ENCODE measurements at places on chromosomes 11 and 22.

- DNase-seq = no peak
Observed at GRCh38 chr11:70912226-70912840, 340.0 kb downstream of the SHANK2 start.

DNA sequence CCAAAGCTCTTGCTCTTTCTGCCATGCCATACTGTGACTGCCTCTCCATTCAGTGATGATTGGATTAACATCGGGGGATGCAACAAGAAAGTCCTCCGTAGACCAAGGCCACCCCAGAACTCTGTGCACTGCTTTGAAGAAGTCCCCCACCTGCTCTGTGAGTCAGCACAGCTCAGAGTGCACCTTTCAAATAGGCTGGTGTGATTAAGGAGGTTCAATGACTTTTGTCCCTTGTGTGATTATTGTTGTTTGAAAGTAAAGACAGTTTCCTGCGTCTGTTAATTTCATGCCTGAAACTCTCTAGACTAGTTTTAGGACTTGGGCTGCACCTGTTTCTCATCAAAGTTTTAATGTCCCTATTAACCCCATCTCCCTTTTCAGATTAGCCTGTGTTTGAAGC lies 33.0 kb upstream of the DBX1 start:
- no peak for DNase-seq

DNA sequence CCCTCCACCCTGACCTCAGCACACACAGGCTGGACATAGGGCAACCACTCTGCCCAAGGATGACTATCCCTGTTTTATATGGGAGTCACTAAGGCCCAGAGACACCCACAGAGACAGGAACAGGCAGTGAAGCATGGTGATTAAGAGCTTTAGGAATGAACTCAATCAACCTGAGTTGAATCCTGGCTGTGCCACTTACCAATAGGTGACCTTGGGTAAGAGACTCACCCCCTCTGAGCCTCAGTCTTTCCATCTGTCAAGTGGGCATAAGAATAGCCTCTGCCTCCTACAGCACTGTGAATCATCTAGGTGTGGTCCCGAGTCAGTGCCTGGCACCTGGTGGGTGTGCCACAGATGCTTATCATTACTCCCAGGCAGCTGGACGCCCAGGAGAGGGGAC lies 6.8 kb downstream of the CRYBB1 start:
- no peak for DNase-seq

- no peak for DNase-seq
Observed at GRCh38 chr11:109795234-109795633, 298.0 kb upstream of the ZC3H12C start.

DNA sequence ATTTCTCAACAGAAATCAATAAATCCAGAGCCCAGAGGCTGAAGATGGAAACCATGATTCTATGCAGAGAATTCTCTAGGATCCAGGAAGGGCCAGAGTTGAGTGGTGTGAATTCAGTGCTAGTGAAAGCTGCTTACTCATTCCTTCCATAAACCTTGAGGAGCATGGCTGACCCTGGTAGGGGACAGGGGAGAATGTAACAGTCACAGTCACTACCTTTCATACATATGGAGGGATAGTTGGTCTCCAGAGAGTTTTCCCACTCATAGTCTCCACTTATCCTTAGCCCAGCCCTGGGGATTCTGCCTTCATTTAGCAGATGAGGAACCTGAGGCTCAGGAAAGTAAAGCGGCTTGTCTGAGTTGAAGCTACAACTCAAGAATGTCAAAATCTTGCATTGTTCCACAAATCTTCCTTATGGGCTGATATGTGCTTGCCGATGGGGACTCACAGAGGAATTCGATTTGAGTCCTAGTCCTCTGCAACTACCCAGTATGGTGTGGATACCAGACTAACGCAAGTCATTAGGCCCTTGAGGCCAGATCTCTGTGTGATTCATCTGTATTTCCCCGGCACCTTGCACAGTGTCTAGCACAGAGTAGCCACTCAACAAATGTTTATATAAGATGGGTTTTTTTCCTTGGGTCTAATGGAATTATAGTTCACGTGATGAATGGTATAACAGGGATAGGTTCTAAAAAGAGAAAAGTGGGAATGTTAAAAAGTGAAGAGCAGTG lies 3.7 kb upstream of the ANAPC15 start:
- DNase-seq = no peak

GRCh38 chr11:73981051-73981805 lies 1.4 kb downstream of the UCP2 start:
- DNase-seq = no peak

All from T-helper 1 cell (primary cell).